ENCODE measurements at places on chromosomes 1 and 21. TPM values are rescaled to one million over a fixed set of nuclear protein-coding genes. Genes with fewer than 3 reads are reported as not detected.

Gene OLIG2
- total RNA-seq: not detected

Gene YIPF1
- 17.2 TPM for total RNA-seq

Gene ZNF683
- 23.1 TPM for total RNA-seq

Gene GORAB
- 15.5 TPM for total RNA-seq

Gene PDZK1
- not detected for total RNA-seq

DNA sequence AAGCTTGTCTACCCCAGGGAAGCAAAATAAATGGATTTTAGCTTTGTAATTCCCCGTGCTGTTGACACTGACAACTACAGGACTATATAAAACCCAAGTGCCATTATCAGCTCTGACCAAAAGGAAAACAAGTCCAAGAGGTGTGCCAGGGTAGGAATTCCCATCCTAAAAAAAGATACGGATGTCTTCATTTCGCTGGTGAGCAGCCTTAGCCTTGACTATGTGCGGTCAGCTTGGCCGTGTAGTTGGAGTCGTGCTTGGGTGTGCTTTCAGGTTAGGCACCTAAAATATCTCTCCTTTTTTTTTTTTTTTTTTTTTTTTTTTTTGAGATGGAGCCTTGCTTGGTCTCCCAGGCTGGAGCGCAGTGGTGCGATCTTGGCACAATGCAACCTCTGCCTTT is 28.9 kb upstream of the ACTN2 start:
- no peak overlapping the region for H3K27ac ChIP-seq
- H3K4me1 ChIP-seq: no peaks in the 10 kb centered on the region
- no peaks in the 10 kb centered on the region for H3K36me3 ChIP-seq
- H3K27me3 ChIP-seq: peaks cover 26% of the 10 kb centered on the region
- no peak for DNase-seq
- H3K4me3 ChIP-seq: no peak overlapping the region

DNA sequence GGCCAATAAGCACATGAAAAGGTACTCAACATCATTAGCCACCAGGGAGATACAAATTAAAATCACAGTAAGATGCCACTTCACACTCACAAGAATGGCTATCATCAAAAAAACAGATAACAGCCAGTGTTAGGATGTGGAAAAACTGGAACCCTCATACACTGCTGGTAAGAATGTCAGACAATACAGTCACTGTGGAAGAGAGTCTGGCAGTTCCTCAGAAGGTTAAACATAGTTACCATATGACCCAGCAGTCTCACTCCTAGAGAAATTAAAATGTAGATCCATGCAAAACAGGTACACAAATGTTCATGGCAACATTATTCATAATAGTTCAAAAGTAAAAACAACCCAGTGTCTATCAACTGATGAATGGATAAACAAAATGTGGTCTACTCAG is 33.3 kb downstream of the LDLRAD1 start:
- H3K4me3 ChIP-seq: no peak overlapping the region
- DNase-seq: no peak
- H3K4me1 ChIP-seq: peaks cover 3% of the 10 kb centered on the region
- H3K27me3 ChIP-seq: peaks cover 7% of the 10 kb centered on the region
- no peaks in the 10 kb centered on the region for H3K36me3 ChIP-seq
- no peak overlapping the region for H3K27ac ChIP-seq

DNA sequence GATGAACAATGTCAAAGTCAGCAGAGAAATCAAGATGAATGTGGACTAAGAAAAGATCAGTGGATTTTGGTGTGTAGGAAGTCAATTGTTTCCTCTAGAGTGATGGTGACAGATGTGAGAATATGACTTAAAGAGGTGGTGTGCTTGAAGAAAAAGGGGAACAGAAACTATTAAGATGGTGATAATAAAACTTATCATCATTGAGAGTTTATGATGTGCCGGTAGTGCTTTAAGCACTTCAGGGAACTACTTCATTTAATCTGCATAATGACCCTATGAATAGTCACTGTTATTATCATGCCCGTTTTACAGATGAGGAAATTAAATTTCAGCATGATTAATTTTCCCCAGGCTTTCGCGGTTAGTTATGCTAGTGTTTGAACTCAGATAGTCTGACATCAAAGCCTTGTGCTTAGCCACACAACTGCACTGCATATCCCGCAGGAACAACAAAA is 246.9 kb upstream of the LRRC7 start:
- H3K4me3 ChIP-seq: no peak overlapping the region
- H3K4me1 ChIP-seq: no peaks in the 10 kb centered on the region
- H3K27ac ChIP-seq: no peak overlapping the region
- H3K27me3 ChIP-seq: no peaks in the 10 kb centered on the region
- no peak for DNase-seq
- no peaks in the 10 kb centered on the region for H3K36me3 ChIP-seq

GRCh38 chr1:52153898-52154297 is 12.0 kb downstream of the ZFYVE9 start:
- no peaks in the 10 kb centered on the region for H3K27me3 ChIP-seq
- H3K4me1 ChIP-seq: no peaks in the 10 kb centered on the region
- no peak overlapping the region for H3K4me3 ChIP-seq
- no peak for DNase-seq
- H3K36me3 ChIP-seq: no peaks in the 10 kb centered on the region

DNA sequence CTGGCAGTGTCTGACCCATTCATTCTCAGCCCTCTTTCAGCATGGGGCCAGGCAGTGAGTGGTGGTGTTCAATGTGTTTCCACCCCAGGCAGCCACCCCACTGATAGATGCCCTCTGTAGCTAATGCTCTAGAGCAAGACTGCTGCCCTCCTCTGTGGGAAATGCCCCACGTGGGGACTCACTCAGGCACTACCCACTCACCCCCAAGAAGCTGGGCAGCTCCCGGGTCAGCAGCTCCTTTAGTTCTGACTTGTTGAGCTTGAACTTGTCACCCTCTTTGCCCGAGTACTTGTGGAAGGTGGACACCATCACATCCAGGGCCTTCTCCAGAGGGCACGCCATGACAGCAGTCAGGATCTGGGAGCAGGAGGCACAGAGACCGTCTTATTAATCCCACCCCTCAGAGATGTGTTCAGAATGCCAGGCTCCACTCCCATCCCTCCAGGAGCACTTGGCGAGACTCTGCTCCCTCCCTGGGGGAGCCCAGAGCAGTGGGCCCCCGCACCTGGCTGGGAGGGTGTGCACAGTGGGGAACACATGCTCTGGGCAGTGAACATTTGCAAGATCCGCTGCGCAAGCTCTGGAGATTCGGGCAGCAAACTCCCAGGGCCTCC is 1.0 kb downstream of the S100A4 start:
- peaks cover 62% of the 10 kb centered on the region for H3K4me1 ChIP-seq
- peak overlapping the region; percentile 76 for H3K4me3 ChIP-seq
- H3K27me3 ChIP-seq: no peaks in the 10 kb centered on the region
- H3K27ac ChIP-seq: peak overlapping the region; percentile 86
- H3K36me3 ChIP-seq: peaks cover 18% of the 10 kb centered on the region
- no peak for DNase-seq

DNA sequence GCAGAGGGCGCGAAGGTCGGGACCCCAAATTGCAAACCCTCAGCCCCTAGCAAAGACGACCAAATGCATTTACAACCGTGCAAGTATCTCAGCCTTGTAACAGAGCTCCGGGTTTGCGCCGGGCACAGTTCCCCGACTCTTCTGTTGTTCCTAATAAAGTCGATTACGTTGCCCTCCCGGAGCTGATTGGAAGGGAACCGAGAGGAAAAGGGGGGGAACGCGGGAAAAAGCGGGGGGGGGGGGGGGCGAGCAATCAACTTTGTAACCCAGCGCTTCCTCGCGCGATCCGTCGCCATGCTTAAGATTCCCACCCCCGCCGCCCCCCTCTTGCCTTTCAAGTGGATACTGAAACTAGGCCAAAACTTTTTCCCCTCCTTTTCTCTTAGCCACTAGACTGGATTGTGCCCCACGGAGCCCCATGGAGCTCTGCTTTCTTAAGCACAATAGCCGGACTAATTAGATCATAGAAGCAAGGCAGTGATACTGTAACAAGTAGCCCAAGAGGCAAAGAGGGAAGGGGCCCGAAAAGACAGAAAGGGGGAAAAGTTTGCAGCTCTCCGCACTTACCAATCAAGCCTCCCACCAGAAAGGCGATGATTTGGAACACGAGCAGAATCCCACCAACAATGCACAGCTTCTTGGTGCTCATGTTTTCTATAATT is 565 bp downstream of the WLS start:
- H3K4me1 ChIP-seq: peaks cover 6% of the 10 kb centered on the region
- peak overlapping the region; percentile 29 for H3K4me3 ChIP-seq
- H3K27me3 ChIP-seq: peaks cover 31% of the 10 kb centered on the region
- DNase-seq: no peak
- H3K36me3 ChIP-seq: no peaks in the 10 kb centered on the region
- H3K27ac ChIP-seq: no peak overlapping the region

DNA sequence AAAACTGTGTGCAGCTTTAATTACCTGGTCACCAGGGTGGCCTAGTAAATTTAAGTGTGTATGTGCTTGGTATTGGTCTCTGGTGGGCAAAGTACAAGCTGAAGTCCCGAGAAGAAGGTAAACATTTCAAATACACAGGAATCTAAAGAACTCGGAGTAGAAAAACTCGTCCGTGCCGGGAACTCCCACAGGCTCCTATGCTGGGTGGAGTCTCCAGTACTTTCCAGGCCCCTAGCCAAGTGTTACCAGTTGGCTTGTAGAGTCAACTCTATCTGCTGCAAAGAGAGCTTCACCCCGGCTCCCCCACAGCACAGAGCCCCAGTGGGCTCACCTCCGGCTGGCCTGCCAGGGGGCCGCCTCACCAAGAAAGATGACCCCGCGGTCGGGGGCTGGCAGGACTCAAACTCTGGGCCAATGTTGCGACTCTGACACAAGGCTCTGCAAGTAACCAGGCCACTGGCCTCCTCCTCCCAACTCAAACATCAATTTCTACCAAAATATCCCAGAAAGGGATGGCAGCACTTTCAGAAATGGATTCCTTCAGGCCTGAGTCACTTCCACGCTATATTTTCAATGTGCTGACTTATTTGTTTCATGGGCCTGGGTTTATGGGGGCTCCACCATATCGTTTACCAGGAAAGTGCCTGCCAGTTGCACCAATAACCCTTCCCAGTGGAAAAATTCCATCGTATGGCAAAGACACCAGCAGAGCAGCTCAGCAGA is 73.9 kb downstream of the SLC66A1 start:
- no peak overlapping the region for H3K4me3 ChIP-seq
- H3K27ac ChIP-seq: no peak overlapping the region
- no peaks in the 10 kb centered on the region for H3K27me3 ChIP-seq
- no peak for DNase-seq
- peaks cover 7% of the 10 kb centered on the region for H3K4me1 ChIP-seq

DNA sequence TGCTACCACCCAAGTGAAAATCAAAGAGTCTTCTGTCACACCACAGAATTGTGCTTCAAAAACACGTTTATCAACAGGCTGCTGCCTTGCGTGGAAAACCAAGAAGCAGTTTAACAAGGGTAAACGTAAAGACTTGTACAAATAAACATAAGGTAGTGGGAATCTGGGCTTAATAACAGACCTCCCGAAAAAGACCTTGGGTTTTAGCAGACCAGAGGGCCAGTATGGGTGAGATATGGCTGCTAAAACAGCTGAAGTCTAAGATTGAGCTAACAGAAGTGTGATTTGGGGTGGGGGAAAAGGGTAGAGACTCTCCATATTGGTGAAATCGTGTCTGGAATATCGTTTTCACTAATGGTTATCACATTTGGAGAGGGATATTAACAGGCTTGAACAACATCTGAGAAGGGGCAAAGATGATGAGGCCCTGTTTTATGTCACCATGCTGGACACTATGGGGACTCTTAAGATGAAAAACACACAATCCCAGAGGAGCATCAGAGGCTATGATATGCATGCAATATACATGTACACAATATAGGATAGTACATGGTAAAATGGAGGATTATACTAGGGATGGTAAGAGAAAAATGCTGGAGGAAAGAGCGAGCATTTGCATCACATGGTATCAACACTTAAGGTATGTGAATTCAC is 1.4 kb downstream of the MOV10 start:
- H3K27me3 ChIP-seq: no peaks in the 10 kb centered on the region
- H3K4me3 ChIP-seq: peak overlapping the region; percentile 92
- peak overlapping the region; percentile 48 for H3K27ac ChIP-seq
- DNase-seq: no peak
- H3K36me3 ChIP-seq: no peaks in the 10 kb centered on the region

GRCh38 chr1:151164732-151165280 is 896 bp downstream of the LYSMD1 start:
- no peaks in the 10 kb centered on the region for H3K27me3 ChIP-seq
- no peak for DNase-seq
- H3K4me1 ChIP-seq: peaks cover 22% of the 10 kb centered on the region
- H3K4me3 ChIP-seq: peak overlapping the region; percentile 99

DNA sequence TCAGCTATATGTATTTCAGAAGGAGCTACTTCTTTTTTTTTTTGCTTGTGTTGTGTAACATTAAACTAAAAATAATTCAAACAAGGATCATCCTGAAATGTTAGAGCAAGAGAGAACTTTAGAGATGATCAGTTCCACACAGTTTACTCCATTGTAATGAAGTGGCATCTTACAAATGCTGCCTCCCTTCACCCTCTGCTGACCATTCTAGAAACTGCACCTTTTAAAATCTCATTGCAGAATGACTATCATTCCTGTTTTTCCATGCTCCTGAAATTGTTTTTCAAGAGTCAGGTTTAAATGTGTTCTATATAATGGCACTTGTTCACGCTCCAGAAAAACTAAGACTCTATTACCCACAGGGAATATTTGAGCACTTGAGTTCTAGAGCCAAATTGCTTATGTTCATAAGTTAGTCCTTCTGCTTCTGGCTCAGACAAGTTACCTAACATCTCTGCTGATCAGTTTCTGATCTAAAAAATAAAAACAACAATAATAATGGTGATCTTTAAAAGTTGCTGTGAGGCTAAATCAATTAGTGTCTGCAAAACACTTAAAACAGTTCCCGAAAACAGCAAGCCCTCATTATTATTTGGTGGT is 21.5 kb upstream of the SLC44A5 start:
- DNase-seq: no peak
- no peak overlapping the region for H3K4me3 ChIP-seq
- no peak overlapping the region for H3K27ac ChIP-seq
- H3K27me3 ChIP-seq: no peaks in the 10 kb centered on the region

DNA sequence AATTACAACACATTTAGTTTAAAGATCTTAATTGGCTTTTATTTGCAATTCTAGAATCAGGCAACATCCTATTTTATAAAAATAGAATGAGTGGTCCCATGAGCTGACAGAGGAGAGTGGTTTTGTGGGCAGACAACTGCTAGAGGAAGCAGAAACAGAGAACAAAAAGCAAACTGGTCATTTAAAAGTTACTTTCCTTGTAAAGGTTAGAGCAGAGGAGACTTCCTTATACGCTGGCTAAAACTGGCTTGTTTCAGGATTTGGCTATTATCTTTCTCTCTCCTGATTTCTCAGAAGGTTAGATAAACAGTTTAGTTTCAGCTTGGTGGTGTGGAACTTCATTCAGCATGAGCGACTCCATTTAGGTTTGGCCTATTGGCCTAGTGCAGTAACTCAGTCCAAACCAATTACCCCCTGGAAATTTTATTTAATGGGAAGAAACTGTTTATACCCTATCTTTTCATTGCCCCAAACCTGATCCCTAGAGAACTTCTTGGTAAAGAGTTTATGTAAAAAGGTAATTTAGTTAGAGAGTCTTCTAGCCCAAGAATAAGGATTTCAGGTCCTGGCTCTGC is 32.2 kb upstream of the IL20 start:
- no peaks in the 10 kb centered on the region for H3K36me3 ChIP-seq
- no peak overlapping the region for H3K4me3 ChIP-seq
- no peak for DNase-seq
- no peaks in the 10 kb centered on the region for H3K27me3 ChIP-seq
- peaks cover 18% of the 10 kb centered on the region for H3K4me1 ChIP-seq

- no peaks in the 10 kb centered on the region for H3K4me1 ChIP-seq
- peaks cover 31% of the 10 kb centered on the region for H3K27me3 ChIP-seq
- no peak for DNase-seq
These were observed 2.3 kb downstream of the PADI3 start for GRCh38 chr1:17251246-17251645.
